ENCODE measurements at places on chromosomes 5 and 9.
A peak's percentile ranks its signal among the peaks of the same experiment; 100 is the strongest.

DNA sequence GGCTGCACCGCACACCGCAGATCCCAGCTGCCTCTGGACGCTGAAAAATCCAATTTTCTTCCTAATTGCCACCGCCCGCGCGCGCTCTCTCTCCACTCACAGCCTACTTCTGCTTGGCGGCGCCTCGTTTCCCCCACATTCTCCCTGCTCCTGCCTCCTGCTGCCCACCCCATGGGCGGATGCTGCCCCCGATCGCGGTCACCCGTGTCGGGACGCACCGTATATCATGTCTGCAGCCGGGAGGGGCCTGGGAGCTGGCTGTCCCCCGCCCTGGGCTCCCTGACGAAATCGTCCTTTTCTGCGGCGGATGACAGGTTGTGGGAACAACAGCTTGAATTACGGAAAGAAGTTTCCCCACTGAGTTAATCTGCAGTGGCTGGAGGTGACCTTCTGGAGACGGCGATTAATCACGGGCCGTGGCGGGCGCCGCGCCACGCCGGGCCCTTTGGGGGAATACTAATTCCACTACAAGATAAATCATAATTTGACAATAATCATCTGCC lies 36.3 kb upstream of the PSD2 start:
- H3K27me3 ChIP-seq, result no peaks in the 10 kb centered on the region
- no peak overlapping the region for H3K27ac ChIP-seq
- no peak overlapping the region for H3K4me3 ChIP-seq
- H3K4me1 ChIP-seq, result 0 out of 2 replicates have a peak, but pooled peaks cover 13% of the 10 kb centered on the region
- H3K36me3 ChIP-seq, result no peaks in the 10 kb centered on the region

- H3K27me3 ChIP-seq, result no peaks in the 10 kb centered on the region
- peak; percentile 54 for DNase-seq
- no peaks in the 10 kb centered on the region for H3K4me1 ChIP-seq
- no peak overlapping the region for H3K27ac ChIP-seq
- no peak overlapping the region for H3K4me3 ChIP-seq
- H3K36me3 ChIP-seq, result no peaks in the 10 kb centered on the region
Measured at GRCh38 chr5:167049043-167049663, 1242.3 kb upstream of the WWC1 start.

DNA sequence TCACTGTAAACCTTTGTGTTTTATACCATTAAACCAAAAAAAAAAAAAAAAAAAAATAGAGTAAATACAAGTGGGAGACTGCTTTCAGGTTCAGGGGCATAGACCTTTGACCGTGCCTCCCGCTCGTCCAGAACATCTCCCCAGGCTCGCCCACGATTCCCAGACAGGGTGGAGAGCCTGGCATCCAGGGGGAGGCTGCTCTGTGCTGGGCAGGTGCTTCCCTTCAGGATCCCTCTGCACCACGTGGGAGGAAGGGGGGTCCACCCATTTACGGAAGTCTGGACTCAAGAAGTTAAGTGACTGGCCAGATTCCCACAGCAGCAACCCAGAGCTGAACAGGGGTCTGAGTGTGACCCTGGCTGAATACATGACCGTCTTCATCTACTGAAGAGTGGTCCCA lies 125.4 kb upstream of the LMX1B start:
- H3K36me3 ChIP-seq, result no peaks in the 10 kb centered on the region
- no peaks in the 10 kb centered on the region for H3K4me1 ChIP-seq
- H3K27me3 ChIP-seq, result no peaks in the 10 kb centered on the region
- no peak overlapping the region for H3K4me3 ChIP-seq
- DNase-seq, result no peak
- H3K27ac ChIP-seq, result no peak overlapping the region

DNA sequence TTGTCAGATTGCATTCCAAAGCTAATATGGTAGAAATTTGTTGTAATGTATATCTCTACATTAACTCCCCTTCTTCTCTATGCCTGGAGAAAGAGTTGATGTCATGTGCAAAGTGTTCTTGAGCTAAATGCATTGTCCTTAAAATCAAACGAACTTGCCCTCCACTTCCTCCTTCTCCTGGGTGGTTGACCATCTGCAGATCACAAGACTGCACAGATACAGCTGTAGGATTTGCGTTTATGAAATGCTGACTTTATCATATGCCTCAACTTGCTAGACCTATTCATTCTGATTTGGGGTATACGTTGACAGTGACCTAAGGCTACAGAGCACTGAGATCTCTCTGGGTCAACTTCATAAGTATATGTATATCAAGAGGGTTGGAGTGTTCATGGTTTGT lies 8.3 kb downstream of the TRIM32 start:
- no peak overlapping the region for H3K4me3 ChIP-seq
- no peak overlapping the region for H3K27ac ChIP-seq
- no peaks in the 10 kb centered on the region for H3K27me3 ChIP-seq

DNA sequence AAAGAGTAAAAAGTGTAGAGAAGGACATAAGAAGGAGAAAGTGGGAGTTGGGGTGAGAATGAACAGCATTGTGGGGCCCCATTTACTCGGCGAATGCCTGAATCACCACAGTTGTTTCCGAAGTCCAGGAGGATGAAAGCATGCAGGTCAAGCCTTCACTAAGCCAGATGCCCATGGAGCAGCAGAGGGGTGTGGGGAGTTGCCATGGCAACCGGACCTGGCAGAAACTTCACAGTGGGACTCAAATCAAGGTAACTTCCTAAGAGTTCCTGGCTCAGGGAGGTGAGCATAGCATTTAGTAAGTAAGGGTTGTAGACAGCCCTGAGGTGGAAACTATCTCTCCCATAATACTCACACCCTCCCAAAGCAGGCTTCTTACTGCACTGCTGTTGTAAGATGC lies 357.1 kb downstream of the TRIM32 start:
- no peaks in the 10 kb centered on the region for H3K4me1 ChIP-seq
- no peak overlapping the region for H3K27ac ChIP-seq
- H3K27me3 ChIP-seq, result no peaks in the 10 kb centered on the region
- H3K4me3 ChIP-seq, result no peak overlapping the region

DNA sequence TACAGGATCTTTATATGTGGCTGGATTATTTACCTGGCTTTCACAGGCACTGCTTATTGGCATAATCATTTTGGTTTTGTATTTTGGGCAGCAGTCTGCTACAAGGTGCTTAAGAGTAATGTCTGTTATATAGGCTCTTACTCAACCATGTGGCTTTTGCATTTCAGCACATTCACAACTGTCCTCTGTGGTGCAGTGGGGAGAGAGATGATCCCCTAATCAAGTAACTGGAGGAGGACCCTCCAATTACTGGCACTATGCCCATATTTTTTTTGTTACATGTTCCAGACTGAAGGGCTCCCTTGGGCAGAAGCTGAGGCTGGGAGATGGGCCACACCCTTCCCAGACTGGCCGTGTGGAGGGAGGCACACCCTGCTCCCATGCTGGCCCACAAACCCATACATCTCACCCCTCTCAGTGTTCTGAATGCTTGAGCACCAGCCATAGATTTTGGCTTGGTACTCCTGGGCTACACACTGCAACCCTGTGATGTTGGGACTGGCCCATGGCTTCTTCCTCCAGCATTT lies 173.5 kb downstream of the FAM174A start:
- no peak for DNase-seq
- no peaks in the 10 kb centered on the region for H3K4me1 ChIP-seq
- H3K36me3 ChIP-seq, result no peaks in the 10 kb centered on the region
- no peak overlapping the region for H3K27ac ChIP-seq

DNA sequence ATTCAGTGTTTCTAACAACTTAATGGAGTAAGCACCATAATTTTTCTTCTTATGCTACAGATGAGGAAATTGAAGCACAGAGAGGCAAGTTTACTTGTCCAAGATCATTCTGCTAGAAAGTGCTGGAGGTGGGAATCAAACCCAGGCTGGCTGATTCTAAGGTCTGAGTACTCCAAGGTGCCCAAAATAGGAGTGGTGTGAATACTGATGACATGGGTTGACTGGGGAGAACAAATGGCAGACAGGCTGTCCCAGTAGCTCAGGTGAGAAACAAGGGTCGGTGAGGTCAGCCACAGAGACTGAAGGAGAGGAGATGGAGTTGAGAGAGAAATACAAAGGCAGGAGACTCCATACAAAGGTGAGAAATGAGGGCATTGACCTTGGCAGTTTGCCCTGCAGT lies 144.5 kb upstream of the EGFLAM start:
- no peaks in the 10 kb centered on the region for H3K36me3 ChIP-seq
- no peak overlapping the region for H3K4me3 ChIP-seq
- H3K27me3 ChIP-seq, result no peaks in the 10 kb centered on the region
- no peak overlapping the region for H3K27ac ChIP-seq

Measured in Caco-2 (cell line).